ENCODE measurements at places on chromosomes 2 and 18. TPM values are rescaled to one million over a fixed set of nuclear protein-coding genes. Genes with fewer than 3 reads are reported as not detected.

- DNase-seq = peak; percentile 55
Observed at GRCh38 chr2:28702415-28702861, 49.2 kb upstream of the PPP1CB start.

- no peak for DNase-seq
Observed at GRCh38 chr2:200728630-200729029, 83.1 kb upstream of the BZW1 start.

GRCh38 chr2:138333121-138333520, 168.4 kb upstream of the SPOPL start:
- DNase-seq = no peak

ALPG gene
- not detected for total RNA-seq

MAPRE3 gene
- total RNA-seq = 46.5 TPM

DNA sequence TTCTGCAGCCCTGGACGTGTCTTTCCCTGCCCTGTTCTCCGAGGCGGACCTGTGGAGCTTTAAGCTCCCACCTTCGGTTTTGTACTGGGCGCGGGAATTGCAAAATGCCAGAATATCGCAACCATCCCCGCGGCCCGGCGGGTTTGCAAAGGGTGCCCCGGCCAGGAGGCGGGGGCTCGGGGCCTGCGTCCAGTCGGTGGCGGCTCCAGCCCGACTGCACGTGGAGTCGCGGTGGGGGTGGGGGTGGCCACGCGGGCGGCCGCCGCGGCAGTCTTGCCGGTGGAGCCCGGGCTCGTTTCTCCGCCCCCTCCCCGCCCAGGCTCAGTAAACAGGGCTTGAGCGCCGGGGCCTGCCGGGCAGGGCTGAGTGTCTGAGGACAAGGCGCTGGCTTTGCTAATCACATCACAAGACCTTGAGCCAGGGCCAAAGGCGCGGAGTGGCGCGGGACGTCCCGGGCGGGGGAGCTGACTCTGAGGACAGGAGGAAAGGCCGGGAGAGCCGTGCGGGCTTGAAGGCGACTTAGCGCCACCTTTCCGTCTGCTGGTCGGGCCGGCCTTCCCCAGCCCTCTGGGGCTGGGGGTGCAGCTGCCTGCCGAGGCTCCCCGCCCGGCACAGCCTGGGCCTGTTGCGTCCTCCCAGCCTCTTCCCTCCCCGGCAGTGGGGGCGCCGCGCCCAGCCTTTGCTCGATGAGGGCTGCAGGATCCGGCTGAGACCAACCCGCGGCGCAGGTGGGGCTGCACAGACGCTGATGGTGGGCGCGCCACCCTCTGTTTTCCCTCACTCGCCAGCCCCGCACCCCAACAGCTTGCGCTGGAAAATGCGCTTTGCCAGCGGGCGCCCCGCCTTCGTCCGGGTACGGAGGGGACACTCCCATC, 786 bp upstream of the ZFP36L2 start:
- DNase-seq = peak; percentile 95

CERKL gene
- not detected for total RNA-seq

HOXD11 gene
- not detected for total RNA-seq

DNA sequence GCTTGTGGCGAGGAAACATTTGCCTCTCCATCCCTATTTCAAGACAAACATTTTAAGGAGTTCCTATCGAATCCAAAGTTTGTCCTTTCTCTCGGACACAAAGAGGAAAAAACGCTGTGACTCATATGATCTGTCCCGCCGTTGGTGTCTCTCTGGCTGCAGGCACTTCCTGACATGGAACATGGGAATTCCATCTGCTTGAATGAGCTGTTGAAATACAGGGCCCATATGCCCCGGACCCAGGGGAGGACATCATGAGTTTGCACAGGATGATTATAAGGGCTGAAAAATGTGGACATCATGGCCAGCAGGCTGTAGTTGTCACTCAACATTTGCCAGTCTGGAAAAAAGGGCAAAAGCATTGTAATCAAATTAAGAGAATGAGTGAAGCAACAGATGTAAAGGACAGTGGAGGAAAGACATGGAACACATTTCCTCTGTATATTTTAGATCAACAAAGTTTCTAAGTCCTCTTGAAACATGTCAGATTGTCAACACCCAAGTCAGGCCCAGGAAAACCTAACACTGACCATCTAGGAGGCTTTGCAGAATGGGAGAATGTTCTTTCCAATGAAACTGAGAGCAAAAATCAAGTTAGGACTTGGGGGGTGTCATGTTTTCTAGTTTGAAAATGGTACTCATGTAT, 103.2 kb upstream of the SMIM21 start:
- peak; percentile 21 for DNase-seq

GRCh38 chr2:177235855-177236437, 23.4 kb downstream of the HNRNPA3 start:
- no peak for DNase-seq

DNA sequence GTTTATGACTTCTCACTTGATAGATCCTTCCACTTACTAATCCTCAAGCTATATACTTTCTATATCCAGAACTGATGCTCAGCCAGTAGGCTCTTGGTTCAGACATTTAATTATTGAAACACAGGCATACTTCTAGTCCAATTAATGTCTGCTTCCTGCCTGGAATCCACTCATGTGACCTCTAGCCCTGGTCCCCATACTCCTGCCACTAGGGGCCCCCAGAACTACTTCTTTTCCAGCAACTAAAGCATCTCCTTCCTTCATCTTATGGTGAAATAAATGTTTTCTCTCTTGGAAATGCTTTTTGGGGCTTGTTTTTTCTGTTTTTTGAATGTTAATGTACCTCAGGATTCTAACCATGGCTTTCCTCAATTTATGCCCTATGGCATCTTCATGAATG, 527.6 kb downstream of the SATB2 start:
- no peak for DNase-seq

EML6 gene
- total RNA-seq = 1.5 TPM

CPO gene
- total RNA-seq = not detected

DNA sequence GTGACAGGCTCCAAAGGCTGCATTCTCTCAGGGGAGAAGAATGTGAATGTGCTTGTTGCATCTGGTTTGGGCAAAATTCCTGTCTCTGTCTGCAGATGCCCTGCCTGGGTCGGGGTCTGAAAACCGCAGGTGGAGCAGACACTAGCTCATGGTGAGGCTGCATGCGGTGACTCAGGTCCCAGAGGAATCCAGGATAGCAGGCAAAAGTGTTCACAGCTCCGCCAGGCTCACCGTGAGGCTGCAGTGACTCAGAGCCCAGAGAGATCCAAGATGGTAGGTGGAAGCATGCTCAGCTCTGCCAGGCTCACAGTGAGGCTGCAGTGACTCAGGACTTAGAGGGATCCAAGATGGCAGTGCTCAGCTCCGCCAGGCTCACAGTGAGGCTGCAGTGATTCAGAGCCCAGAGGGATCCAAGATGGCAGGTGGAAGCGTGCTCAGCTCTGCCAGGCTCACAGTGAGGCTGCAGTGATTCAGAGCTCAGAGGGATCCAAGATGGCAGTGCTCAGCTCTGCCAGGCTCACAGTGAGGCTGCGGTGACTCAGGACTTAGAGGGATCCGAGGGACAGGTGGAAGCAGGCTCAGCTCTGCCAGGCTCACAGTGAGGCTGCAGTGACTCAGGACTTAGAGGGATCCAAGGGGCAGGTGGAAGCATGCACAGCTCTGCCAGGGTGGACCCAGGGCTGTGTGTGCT, 200.5 kb downstream of the ACKR3 start:
- no peak for DNase-seq

DNA sequence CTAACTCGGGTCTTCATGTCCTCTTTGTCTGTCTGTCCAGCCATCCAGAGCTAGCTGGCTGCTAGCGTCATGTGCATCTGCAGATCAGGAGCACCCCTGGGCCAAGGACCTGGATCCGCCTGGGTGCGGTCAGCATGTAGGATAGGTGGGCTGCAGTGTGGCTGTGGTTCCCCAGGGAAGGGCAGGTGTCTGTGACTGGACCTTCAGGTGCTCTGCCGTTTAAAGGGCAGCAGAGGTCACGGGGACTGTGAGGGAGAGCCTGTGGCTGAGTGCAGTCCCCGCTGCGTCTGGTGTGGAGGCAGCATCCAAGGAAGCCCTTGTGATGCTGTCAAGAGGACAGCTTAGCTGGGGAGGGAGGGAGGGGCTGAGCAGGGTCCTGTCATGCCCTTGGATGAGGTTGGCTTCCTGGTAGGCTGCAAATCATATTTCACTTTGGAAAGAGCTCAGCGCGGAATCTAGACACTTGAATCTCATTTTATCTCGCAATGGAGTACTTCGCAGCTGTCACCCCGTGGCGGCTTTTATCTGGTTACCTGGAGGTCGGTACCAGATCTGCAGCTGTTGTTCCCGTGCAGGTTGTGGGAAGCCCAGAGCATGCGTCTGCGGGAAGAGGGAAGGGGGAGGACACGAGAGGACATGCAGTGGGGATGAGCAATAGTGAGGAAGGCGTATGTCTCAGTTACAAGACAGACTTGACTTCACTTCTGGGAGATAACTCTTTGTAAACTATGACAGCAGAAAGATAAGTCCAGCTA, 5.9 kb upstream of the RALB start:
- no peak for DNase-seq

ANKRD53 gene
- total RNA-seq = 0.26 TPM

GRCh38 chr2:32068-32467, 14.2 kb downstream of the FAM110C start:
- DNase-seq = no peak

IL36RN gene
- not detected for total RNA-seq

- peak; percentile 30 for DNase-seq
Observed at GRCh38 chr2:68832233-68832869, 38.8 kb downstream of the BMP10 start.

GRCh38 chr2:195337597-195337996, 319.4 kb upstream of the SLC39A10 start:
- no peak for DNase-seq

DNA sequence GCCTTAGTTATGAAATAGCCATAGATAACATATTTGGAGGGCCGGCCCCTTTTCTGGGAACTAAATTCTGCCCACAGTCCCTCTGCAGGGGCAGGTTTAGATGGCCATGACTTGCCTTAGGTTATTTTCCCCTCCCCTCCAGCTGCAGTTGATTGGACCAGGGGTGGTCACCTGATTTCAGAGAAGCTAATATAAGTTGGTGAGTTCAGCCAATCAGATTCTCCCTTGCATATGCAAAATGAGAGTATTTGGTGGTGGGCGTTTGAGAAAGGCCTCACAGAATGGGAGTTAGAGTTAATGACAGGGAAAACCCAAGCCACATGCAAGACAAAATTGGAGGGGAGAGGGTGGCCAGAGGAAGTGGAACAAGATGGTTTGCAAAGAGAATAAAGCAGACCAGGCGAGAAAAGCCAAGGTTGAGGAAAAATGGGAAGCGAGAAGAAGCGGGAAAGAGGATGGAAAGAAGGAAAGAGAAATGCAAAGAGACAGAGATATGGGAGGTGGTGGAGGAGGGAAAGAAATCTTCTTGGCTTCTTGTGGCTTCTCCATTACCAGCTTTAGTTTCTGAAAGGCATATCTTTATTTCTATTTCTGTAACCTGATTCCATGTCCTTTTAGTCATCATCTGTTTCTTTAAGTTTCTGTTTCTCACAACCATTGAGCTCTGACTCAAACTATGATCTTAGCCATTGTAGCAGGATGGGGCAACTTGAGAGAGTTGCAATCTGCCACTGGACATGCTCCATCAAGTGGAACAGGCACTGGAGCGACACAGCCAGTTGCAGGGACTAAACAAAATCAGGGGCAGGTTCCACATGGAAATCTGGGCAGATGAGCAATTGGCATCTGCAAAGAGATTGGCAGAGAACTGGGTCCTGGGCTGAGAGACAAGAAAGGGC, 108.1 kb upstream of the SIX3 start:
- DNase-seq = no peak

LYPD6 gene
- 0.13 TPM for total RNA-seq

DNA sequence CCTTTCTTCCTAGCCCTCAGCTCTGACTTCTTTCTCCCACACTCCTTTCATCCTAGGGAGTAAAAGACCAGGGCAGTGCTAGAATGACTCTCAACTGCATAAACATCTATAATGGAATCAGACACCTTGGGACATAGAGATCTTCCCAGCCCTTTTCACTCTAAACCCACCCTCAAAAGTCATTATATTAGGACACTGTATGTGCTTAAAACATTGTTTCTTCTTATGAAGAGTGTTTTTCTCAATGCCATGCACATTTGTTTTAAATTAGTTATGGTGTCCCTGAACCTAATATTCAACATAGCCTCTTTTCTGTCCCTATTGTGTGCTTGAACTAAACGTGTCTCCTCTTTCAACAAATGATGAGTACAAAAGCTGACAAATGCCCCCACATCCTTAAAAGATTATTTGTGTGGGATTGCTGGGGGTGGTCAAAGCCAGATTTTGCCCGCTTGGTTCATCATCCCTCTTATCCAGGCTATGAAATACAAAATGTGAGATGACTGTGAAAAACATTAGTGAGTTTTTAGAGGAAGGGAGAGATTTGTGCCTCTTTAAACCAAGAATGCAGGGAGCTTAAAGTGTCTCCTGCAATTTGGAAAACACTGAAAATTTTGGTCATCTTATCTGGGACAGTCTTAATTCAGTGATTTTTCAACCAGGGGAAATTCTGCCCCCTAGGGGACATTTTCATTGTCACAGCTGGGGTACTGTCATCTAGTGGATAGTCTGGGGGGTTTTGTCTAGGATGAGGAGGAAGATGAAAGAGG, 29.0 kb downstream of the SERPINB5 start:
- no peak for DNase-seq

DNA sequence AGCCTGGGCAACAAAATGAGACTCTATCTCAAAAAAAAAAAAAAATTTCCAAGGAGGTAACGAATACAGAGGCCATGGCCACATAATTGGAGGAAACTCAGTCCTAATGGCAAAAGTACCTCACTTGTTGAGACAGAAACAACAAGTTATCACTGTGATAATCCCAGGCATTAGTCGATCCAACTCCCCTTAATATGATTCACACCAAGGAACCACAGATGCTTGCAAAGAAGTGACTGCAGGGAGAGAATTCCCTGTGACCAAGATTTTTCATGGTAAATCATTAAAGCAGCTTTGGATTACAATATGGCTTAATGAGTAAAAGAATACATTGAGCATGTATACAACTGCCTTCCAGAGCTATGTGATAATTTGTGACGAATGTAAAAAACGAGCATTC, 80.4 kb upstream of the RNU4ATAC start:
- no peak for DNase-seq

DNA sequence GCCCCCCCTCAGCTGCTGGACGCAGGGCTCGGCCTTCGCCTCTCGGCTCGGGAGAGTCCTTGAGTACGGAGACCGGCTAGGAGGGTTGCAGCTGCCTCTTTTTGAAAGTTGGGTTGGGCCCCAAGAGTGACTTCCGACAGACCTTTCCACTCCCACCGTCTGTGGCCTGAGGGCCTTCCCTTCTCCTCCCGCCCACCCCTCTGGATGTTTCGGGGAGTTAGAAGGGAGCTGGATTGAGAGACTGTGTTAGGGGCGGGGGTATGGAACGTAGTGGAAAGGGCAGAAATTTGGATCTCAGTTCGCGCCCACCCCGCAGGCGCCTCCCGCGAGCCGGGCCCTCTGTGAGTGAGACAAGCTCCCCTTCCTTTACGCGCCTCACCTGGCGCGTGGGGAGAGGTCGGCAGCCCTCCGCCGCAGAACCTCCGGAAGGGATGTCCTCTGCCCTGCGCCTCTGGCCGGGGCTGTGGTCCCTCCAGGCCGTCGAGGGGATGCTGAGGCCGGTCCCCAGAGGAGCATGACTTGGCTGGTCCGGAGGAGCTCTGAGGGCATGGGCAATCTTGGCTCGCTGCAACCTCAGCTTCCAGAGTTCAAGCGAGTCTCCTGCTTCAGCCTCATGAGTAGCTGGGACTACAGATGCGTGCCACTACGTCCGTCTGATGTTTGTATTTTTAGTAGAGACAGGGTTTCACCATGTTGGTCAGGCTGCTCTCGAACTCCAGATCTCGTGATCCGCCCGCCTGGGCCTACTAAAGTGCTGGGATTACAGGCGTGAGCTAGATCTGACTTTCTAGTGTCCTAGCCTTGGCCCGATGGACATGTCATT, 15.9 kb downstream of the C2orf74 start:
- DNase-seq = peak; percentile 33

GALNT13 gene
- not detected for total RNA-seq

GRCh38 chr2:207768168-207768865, 1.4 kb downstream of the FZD5 start:
- DNase-seq = peak; percentile 29
